ENCODE measurements at places on chromosomes 12 and 14.

- DNase-seq, result no peak
Measured at GRCh38 chr12:71070416-71071128, 87.2 kb downstream of the TSPAN8 start.

- DNase-seq, result no peak
Measured at GRCh38 chr14:102699416-102700110, 77.7 kb upstream of the TRAF3 start.

DNA sequence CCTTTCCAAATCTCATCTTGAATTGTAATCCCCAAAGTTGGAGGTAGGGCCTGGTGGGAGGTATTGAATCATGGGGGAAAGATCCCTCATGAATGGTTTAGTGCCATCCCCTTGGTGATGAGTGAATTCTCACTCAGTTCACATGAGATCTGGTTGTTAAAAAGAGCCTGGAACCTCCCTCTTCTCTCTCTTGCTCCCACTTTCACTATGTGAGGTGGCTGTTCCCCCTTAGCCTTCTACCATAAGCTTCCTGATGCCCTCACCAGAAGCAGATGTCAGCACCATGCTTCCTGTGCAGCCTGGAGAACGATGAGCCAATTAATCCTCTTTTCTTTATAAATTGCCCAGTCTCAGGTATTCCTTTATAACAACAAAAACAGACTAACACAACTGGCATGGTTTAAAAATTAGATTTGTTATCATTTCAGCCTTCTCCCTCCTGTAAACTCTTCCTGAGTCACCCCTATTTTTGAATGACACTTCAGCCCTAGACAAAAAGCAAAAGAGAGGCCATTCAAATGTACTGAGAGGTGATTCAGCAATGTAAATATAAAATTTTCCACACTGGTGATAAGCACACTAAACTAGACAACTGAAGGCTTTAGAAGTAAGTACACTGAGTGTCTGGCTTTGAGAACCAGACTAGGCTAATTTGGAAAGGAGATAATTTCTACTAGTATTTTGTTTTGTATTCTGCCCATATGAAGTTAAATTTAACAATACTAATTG, 212.1 kb upstream of the ABCD2 start:
- no peak for DNase-seq

DNA sequence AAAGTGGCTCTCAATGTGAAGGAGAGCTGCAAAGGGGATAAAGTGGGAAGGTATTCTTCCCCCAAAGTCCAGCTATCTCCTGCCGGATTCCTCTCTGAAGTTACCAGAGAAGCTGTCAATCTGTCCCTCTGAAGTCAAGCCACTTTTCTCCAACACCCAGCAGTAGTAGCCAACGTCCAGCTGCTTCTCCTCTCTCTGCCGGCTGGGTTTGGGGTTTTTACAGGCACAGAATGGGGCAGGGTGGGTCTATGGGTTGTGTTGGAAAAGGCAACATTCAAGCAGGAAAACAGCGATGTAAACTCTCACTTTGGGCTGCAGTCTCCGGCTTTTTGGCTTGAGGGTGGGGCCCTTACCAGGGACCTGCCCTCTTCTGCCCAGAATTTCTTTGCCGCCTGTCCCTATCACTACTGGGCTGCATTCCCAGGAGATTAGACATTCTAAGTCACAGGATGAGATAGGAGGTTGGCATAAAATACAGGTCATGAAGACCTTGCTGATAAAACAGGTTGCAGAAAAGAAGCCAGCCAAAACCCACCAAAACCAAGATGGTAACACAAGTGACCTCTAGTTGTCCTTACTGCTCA, 16.3 kb downstream of the CAPZA3 start:
- no peak for DNase-seq

- no peak for DNase-seq
Measured at GRCh38 chr12:57057067-57057751, 7.3 kb upstream of the MYO1A start.

- no peak for DNase-seq
Measured at GRCh38 chr14:99182548-99183250, 89.3 kb downstream of the BCL11B start.

DNA sequence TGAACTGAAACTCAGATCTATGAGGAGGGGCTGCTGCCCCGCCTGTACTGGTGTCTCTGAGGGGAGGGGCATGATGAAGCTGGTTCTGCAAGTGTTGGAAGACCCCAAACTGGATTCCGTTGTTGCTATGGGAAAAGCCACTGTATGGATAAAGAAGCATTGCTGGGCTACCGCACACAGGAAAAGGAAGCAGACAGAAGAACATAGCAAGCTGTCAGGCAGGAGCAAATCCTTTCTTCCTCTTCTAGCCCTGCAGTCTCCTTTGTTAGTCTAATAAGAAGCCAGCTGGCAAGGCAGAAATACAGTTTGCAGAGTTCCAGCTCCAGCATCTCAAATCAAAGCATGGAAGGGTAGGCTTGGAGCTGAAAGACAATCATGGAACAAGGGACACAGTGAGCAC, 26.3 kb upstream of the NR1H4 start:
- DNase-seq, result no peak

- DNase-seq, result no peak
Measured at GRCh38 chr14:62123961-62124360, 361.7 kb downstream of the SNAPC1 start.

- no peak for DNase-seq
Measured at GRCh38 chr14:104871656-104872468, 6.8 kb downstream of the CEP170B start.

GRCh38 chr14:83163016-83163415, 1629.4 kb upstream of the SEL1L start:
- DNase-seq, result no peak

DNA sequence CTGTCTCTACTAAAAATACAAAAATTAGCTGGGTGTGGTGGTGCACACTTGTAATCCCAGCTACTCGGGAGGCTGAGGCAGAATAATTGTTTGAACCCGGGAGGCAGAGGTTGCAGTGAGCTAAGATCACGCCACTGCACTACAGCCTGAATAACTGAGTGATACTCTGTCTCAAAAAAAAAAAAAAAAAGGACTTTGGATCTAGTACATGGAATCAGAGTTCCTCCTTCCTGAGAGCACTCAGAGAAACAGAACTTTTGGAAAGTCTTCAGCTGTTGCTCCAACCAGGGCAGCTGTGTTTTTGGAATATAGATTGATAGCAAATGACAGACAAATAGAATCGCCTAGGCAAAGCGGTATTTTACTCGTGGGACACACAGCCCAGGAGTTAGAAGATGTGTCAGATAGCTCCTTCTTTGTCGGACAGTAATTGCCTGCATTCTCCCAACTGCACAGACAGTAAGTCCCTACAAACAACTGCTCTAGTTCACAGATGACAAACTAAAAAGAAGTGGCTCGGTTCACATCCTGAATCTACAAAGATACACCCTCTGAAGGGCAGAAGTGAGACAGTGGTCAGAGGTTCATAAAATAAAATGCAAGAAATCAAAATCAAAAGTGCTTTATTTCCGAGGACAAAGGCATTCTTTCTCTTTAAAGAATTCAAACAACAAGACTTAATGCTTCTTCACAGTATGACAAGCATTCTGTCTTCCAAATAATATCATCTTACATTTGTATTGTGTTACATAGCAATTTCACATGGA, 17.1 kb upstream of the NEK9 start:
- no peak for DNase-seq

DNA sequence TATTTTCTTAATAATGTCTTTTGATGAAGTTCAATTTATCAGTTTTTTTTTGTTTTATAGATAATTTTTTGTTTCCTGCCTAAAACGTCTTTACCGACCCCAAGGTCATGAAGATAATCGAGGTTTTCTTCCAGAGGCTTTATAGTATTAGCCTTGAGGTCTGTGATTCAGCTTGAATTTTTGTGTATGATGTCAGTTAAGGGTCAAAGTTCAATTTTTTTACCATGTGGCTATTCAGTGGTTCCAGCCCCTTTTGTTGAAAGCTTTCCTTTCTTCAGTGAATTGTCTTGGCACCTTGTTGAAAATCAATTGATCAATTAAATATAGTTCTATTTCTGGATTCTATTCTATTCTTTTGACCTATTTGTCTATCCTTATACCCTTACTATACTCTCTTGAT, 3.2 kb upstream of the MGST1 start:
- no peak for DNase-seq

GRCh38 chr14:99207456-99207855, 64.5 kb downstream of the BCL11B start:
- DNase-seq, result no peak

- DNase-seq, result no peak
Measured at GRCh38 chr12:131124487-131125280, 171.0 kb downstream of the ADGRD1 start.

- DNase-seq, result no peak
Measured at GRCh38 chr14:85241022-85241855, 288.7 kb upstream of the FLRT2 start.

GRCh38 chr14:81273961-81274575, 53.3 kb upstream of the GTF2A1 start:
- DNase-seq, result no peak

DNA sequence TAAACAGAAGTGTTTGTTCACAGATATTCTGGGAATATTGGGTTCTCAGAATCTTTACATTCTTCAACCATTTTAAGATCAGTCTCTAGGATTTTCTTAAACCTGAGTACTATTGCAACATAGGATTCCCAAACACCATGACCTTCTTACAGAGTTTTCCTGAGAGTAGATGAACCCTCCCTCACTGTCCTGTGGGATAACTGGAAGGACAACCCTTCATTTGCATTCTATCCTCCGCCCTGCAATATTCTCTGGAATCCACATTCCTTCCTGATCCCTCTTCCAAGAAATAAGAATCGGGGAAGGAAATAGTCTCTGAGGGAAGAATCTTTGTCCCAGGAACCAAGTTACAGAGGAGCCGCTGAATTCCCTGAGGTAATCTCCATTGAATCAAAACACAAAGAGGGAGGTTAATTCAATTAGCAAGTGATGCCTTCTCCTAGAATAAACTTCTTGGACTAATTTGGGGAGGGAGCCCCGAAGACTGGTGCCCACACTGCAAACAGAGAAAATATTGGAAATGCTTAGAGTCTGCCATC, 99.8 kb upstream of the MBIP start:
- DNase-seq, result no peak

DNA sequence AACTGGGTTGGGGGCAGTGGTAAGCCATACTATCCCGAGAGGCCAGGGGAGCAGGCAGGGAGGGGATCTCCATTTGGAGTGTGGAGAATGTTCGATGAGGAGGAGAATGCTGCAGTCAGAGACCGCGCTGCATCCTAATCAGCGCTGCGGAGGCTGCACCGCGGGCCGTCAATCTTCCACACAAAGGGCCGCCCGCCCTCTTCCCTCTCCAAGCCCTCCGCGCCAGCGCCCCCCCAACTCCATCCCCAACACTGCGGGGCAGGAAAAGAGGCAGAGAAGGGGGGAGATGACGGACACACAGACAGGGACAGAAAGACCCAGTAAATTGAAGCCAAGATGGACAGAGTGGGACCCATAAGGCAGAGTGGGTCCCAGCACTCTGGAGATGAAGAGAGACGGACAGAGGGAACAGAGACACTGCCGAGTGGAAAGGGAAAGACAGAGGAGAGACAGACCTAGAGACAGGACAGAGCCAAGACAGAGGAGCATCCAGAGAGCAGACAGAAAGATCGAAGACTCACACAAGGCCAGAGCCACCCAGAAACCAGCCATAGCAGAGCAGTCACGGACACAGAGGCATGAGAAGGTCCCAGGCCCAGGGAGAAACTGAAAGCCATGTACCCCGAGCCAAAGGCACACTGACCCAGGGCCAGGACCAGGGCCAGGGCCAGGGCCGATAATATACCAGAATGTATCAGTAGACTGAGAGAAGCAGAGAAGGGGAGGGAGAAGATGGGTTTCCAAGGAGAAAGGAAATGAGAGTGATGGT, 3.5 kb downstream of the CISTR start:
- no peak for DNase-seq

DNA sequence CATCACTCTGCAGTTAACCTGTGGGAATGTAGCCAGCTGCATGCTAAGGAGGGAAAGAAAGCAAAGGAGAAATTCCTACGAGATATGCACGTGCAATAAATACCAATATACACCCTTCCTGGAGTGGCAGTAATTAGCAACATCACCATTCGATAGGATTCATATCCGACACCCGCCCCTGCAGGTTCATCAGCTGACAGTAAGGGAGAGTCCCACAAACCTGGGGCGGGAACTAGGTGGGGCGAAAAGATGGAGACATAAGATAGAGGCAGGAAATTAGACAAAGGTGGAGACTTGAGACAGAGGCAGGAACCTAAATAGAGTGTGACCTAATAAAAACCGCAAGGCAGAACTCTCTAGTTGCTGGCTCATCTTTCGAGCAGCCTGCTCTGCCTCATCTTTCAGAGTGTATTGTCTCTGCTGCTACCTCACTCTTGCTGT, 51.6 kb downstream of the PLEKHG3 start:
- DNase-seq, result peak; percentile 76

DNA sequence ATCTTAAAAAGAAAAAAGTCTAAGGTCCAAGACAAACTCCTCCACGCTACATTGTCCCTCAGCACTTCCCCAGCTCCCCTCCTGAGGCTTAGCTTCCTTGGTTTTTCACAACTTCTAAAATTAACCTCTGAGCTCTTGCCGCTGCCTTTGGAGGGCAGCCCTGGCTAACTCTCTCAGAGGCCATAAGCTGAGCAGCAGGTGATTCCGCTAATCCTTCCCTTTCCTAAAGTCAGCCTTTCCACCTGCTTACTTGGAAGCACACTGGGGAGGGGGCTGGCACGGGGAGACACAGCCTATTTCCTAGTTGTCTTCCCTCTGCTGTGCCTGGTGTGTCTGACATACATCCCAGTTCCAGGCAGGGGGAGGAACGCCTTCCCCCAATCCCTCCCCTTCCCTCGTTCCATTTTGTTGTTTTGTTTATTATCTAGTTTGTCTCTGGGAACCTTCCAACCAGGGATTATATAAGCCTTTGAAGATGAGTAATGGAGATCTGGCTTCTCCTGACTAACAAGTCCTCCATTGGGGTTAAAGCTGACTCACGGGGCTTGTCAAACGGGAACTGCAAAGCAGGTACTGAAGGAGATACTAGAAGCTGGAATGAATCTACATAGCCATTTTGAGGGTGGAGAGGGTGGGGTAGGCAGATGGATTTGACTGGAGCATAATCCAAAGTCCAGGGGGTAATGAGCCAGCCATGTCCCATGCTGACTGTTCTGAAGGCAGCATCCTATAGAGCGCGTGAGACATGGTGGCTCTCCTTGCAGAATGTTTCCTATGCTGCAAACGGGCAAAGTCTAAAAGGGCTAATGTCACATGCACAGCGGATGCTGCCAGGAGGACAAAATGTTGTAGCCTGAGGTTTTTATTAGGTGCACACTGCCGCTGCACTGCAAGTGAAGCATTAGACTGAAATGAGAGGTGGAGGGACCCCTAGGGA, 230.8 kb downstream of the FOXN3 start:
- no peak for DNase-seq

Measured in RPMI8226 (cell line).